ENCODE measurements at places on chromosomes 1 and 21. TPM values are rescaled to one million over a fixed set of nuclear protein-coding genes. Genes with fewer than 3 reads are reported as not detected.

SMPDL3B gene
- 16.5 TPM for total RNA-seq

CFHR2 gene
- total RNA-seq = 0.28 TPM

B3GALT2 gene
- total RNA-seq = 0.61 TPM

SPATA17 gene
- total RNA-seq = 13.4 TPM

FMO3 gene
- 9.0 TPM for total RNA-seq

PLA2G4A gene
- 8.1 TPM for total RNA-seq

PLPPR5 gene
- total RNA-seq = 0.21 TPM

LIPI gene
- not detected for total RNA-seq

CHRNB2 gene
- 0.21 TPM for total RNA-seq

CTNNBIP1 gene
- 57.1 TPM for total RNA-seq

CAMK1G gene
- total RNA-seq = 2.4 TPM

LRRC7 gene
- total RNA-seq = 6.1 TPM

HCN3 gene
- 2.2 TPM for total RNA-seq

LCE2A gene
- total RNA-seq = not detected

Measured in lung (tissue), 17 donors.